Esophagus squamous epithelium (tissue), 5 donors: ENCODE measurements at places on chromosomes 3 and 15. TPM values are rescaled to one million over a fixed set of nuclear protein-coding genes. Genes with fewer than 3 reads are reported as not detected.

DNA sequence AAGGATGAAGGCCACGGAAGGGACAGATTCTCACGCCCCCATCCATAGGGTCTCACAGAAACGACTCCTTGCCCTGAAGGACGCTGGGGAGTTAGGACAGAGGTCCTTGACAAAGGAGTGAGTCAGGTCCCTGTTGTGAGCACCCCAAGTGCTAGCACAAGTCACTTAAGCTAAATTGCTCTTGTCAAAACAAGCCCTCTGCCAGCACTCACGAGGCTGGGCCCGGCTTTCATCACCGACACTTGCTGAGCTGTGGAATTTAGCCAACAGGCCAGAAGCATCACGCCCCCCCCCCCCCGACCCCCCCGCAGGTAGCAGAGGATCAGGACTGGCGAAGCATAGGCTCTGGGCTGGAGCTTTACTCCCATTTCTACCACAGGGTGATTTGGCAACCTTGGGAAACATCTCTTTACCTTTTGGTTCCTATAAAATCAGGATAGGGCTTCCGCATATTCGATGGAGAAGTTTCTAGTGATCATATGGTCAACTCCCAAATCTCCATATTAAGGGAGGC lies 75.4 kb downstream of the ADCY5 start:
- H3K27me3 ChIP-seq = no peaks in the 10 kb centered on the region
- no peak overlapping the region for H3K4me3 ChIP-seq
- no peaks in the 10 kb centered on the region for H3K36me3 ChIP-seq
- peaks cover 19% of the 10 kb centered on the region for H3K4me1 ChIP-seq
- peak overlapping the region; percentile 57 for H3K27ac ChIP-seq

- H3K27ac ChIP-seq = no peak overlapping the region
- no peaks in the 10 kb centered on the region for H3K27me3 ChIP-seq
- H3K4me3 ChIP-seq = no peak overlapping the region
- H3K36me3 ChIP-seq = no peaks in the 10 kb centered on the region
- peaks cover 3% of the 10 kb centered on the region for H3K4me1 ChIP-seq
Measured at GRCh38 chr15:100708916-100709315, 106.5 kb downstream of the ASB7 start.

DNA sequence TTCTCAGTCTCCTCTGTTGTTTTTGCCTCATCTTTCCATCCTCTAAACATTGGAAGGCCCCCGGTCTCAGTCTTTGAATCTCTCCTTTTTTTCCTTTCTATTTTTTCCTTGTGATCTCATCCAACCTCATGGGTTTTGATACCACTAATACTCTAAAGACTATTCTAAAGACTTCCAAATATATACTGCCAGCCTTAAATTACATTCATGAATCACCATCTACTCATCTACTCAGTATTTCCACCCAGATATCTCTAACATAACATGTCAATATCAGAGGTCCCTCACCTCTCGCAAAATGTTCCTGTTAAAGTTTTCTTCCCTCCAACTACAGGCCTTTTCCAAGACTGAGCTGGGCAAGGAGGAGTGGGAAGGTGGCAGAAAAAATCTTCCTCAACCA lies 282.5 kb upstream of the TTC14 start:
- no peak overlapping the region for H3K27ac ChIP-seq
- no peaks in the 10 kb centered on the region for H3K27me3 ChIP-seq
- no peaks in the 10 kb centered on the region for H3K36me3 ChIP-seq
- H3K4me1 ChIP-seq = no peaks in the 10 kb centered on the region

- H3K27ac ChIP-seq = peak overlapping the region; percentile 55
- DNase-seq = no peak
- H3K36me3 ChIP-seq = no peaks in the 10 kb centered on the region
- H3K27me3 ChIP-seq = no peaks in the 10 kb centered on the region
- peaks cover 21% of the 10 kb centered on the region for H3K4me1 ChIP-seq
Measured at GRCh38 chr15:99409097-99409473, 156.7 kb upstream of the MEF2A start.

GRCh38 chr15:44710236-44711095 lies 657 bp downstream of the PATL2 start:
- no peaks in the 10 kb centered on the region for H3K27me3 ChIP-seq

DNA sequence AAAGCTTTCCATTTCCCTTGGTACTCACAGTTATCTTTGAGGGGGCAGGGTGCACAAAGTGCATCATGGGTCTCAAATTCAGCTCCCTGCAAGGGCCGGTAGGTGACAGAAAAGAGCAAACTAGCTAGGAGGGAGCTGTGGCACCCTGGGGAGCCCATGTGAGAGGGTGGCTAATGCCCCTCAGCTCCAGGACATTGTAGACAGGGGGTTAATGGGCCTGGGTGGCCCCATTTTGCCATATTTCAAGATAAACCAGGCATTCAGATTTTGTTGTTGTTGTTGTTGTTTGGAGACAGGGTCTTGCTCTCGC lies 3.7 kb upstream of the SLC6A6 start:
- H3K27ac ChIP-seq = no peak overlapping the region
- H3K27me3 ChIP-seq = no peaks in the 10 kb centered on the region
- H3K4me3 ChIP-seq = no peak overlapping the region
- no peak for DNase-seq
- no peaks in the 10 kb centered on the region for H3K36me3 ChIP-seq

DNA sequence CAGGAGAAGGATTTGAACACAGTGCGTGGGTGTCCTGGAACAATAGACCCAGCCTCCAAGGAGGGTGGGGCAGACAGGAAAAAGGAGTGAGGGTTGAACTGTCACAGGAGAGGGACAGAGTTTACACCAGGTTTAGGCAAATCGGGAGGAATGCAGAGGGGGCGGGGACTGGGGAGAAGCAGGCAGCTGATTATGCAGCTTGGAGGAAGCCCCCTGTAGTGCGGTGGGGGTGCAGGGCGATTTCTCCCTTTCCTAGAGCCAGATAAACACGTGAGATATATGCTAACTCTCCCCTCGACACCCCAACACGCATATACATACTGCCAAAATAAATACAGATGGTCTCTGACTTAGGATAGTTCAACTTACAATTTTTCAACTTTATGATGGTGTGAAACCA lies 108.6 kb upstream of the PRR20G start:
- H3K4me3 ChIP-seq = no peak overlapping the region
- H3K36me3 ChIP-seq = no peaks in the 10 kb centered on the region
- H3K4me1 ChIP-seq = no peaks in the 10 kb centered on the region

DNA sequence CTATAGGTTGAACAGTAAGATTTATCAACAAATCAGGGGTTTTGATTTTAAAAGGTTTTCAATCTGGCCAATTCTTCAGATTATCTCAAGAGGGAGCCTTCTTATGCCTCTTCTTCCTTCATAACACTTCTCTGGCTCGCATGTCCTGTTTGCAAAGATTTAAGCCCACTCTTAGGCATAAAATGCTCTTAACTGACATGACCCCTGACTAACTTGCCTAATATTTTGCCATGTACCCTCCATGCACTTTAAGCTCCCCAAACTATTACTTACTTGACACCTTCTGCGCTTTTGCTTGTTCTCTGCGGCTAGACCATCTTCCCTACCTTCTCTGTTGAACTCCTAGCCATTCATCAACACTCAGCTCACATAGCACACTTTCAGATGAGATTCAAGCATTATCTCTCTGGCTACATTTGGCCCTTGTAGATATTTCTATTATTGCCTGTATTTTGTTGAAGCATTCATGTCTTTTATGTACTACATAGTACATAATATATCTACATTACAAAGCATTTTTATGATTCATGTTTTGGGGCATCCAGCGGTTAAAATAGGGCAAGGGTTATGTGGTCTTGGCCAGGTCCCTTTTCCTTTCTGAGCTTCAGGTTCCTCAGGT lies 1.0 kb upstream of the ARIH1 start:
- H3K4me1 ChIP-seq = peaks cover 23% of the 10 kb centered on the region
- no peaks in the 10 kb centered on the region for H3K27me3 ChIP-seq
- peak overlapping the region; percentile 81 for H3K4me3 ChIP-seq
- H3K27ac ChIP-seq = peak overlapping the region; percentile 100
- H3K36me3 ChIP-seq = no peaks in the 10 kb centered on the region
- no peak for DNase-seq

DNA sequence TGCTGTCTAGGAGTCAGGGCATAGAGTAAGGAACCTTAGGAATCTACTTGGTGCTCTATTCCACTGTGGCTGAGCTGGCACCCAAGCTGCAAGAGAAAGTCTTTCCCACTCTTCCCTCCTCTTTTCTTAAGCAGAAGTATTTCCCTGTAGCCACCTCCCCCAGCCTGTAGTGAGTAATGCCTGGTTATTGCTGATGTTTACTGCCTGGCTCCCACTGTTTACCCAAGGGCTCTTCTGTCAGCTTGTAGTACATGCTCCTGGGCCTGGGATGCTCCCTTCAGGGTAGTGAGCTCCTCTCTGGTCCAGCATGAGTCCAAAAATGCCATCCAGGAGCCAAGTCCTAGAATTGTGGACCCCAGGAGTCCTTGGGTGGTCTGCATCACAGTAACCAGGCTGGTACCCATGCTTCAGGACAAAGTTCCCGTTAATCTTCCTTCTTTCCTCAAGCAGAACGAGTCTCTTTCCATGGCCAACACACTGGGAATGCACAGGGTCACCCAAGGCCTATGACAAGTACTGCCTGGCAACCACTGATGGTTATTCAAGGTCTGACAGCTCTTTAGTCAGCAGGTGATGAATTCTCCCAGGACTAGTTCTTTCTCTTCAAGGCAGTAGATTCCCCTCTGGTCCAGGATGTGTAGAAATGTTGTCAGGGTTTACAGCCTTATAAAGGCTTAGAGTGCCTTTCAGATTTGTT lies 17.6 kb downstream of the GALK2 start:
- H3K27me3 ChIP-seq = no peaks in the 10 kb centered on the region
- H3K4me1 ChIP-seq = no peaks in the 10 kb centered on the region
- no peaks in the 10 kb centered on the region for H3K36me3 ChIP-seq

GRCh38 chr3:157166115-157166514 lies 6.2 kb upstream of the CCNL1 start:
- H3K4me1 ChIP-seq = peaks cover 6% of the 10 kb centered on the region
- H3K27me3 ChIP-seq = no peaks in the 10 kb centered on the region
- no peak overlapping the region for H3K27ac ChIP-seq
- no peak overlapping the region for H3K4me3 ChIP-seq
- DNase-seq = no peak

DNA sequence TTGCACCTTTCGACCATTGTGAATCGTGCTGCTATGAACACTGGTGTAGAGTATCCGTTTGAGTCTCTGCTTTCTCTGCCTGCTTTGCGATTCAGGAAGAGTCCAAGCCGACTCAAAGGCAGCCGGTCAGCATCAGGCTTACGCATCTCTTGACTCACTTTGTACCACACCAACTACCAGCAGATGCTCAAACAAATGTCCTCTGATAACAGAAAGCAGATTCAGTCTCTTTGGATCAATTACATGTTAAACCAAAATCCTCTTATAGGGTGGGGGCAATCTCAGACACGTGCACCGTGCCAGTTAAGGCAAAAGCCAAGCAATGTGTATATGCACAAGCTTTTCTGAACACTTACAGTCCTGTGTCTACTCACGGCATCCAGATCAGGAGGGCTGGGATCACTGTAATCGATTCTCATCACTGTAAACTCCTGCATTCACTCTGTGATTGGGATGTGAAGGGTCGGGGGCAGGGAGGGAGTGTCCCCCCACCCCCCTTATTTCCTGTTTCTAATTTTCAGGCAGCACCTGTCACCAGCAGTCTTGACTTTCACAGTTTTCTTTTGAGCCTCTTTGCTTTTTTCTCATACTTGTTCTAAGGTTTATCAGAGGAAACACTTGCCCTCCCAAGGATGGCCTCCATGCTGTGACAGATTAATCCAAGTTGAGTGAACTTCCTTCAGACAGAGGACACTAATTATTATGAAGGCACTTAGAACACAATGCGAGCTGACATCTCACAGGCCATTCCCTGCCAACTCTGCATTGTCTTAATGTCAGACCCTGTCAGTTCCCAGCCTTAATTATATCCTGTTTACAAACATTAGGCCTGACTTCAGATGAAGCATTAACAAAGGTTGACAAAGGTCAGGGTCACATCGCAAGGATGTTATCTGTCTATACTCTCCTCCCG lies 153.5 kb downstream of the MECOM start:
- H3K4me3 ChIP-seq = no peak overlapping the region
- DNase-seq = no peak
- H3K4me1 ChIP-seq = no peaks in the 10 kb centered on the region
- H3K27me3 ChIP-seq = no peaks in the 10 kb centered on the region
- no peaks in the 10 kb centered on the region for H3K36me3 ChIP-seq
- H3K27ac ChIP-seq = no peak overlapping the region

DNA sequence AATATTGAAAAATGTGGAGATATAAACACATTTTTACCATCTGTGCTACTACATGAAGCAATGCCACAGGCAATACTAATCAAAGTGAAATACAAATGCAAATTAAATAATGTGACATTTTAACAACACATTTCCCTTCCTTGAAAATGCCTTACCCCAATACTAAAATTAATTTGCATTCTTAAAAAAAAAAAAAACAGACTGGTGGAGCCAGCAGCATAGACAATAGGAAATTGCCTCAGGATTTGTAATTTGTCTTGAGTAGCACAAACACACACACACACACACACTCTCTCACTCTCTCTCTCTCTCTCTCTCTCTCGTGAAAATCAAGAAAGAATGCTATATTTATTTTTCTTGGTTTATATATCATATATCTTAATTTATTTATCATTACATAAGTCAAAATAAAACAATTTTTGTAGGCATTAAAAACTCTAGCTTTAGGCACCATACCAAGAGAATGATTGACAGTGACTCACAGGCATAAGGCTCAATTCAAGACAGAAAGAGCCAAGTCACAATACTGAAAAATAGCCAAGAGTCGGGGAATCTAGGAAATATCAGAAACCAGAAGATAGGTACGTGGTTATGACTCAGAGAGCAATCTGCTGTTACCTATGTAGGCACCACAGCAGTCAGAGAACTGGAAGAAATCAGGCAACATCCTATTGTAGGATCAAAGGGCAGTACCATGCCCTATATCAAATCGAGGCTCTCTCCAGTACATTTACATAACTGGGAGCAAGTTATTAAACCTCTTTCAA lies 23.0 kb downstream of the SUCNR1 start:
- no peaks in the 10 kb centered on the region for H3K27me3 ChIP-seq
- H3K36me3 ChIP-seq = no peaks in the 10 kb centered on the region
- no peak overlapping the region for H3K27ac ChIP-seq
- H3K4me1 ChIP-seq = no peaks in the 10 kb centered on the region

- H3K27me3 ChIP-seq = no peaks in the 10 kb centered on the region
- H3K4me1 ChIP-seq = peaks cover 22% of the 10 kb centered on the region
- H3K27ac ChIP-seq = no peak overlapping the region
- H3K4me3 ChIP-seq = no peak overlapping the region
Measured at GRCh38 chr15:29688506-29689286, 133.6 kb downstream of the TJP1 start.

Gene GNB5
- 16.4 TPM for total RNA-seq

Gene DCBLD2
- 9.0 TPM for total RNA-seq

Gene SIDT1
- 3.8 TPM for total RNA-seq

Gene CD276
- total RNA-seq = 17.0 TPM

Gene IL16
- 2.3 TPM for total RNA-seq

Gene TBL1XR1
- total RNA-seq = 79.8 TPM

Gene PTH1R
- 1.9 TPM for total RNA-seq

Gene SLCO2A1
- 5.8 TPM for total RNA-seq

Gene COX17
- total RNA-seq = 33.9 TPM

Gene HRG
- total RNA-seq = not detected

Gene LRRC49
- total RNA-seq = 4.7 TPM

Gene ARPP21
- total RNA-seq = not detected
